Cortex of kidney (tissue), 1 donor: ENCODE measurements at places on chromosomes 6 and 20.

GRCh38 chr20:34843421-34843820 is 18.0 kb upstream of the NCOA6 start:
- DNase-seq, result no peak

DNA sequence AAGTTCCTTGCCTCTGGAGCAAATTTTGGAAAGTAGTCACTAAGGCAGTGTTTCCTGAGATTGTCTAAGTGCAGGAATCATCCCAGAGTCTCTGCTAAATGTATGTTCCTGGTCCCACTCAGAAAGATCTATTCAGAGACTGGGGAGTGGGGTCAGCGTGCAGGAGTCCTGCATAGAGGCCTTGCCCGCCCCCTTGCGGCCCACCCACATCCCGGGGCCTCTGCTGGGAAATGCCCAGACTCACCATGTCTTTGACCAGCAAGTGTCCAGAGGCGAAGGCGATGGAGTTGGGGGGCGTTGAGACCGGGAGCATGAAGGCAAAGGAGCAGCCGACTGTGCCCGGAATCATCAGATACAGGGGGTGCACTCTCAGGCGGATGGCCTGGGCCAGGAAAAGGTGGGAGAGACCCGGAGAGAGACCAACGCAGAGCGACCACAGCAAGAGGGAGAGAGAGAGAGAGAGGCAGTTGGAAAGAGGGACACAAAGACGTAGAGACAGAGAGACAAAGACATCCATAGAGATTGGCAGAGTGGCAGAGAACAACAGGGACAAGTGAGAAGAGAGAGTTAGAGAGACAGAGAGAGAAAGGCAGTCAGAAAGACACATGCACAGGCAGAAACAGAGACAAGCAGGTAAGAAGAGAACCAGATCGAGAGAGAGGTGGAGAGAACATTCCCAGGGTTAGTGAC is 12.9 kb upstream of the OCSTAMP start:
- no peak for DNase-seq

GRCh38 chr20:5789827-5790226 is 39.6 kb downstream of the SHLD1 start:
- DNase-seq, result no peak

GRCh38 chr6:33719326-33719987 is 8.0 kb upstream of the UQCC2 start:
- no peak for DNase-seq

DNA sequence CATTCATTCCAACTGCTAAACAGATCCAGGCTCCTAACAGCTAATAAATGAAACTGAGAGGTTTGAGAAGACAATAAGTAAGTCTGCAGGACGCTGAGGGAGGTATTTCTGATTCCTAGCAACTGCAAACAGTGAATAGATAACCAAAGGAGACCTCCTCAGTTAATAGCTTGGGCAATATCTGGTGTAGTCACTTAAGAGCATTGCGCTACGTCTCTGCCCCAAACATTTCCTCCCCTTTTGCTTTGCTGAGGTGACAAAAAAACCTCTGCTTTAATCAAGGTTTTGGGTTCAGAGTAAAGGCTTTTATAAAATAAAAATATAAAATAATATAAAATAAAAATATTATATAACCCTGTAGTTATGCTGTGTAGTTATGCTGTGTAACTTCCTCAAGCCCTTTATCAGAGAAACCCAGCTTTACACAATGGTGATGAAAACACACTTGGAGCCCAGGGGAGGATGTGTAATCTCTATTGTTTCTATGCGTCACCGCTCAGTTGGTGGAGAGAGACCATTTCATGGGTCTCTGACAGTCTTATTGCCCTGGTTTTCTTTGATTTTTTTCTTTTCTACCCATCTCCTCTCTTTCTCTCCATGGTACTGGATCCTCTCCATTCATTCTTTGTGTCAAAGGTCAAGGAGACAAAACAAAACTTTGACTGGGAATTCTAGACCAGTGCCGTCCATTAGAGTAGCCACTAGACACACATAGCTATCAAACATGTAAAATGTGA is 18.9 kb upstream of the CALHM5 start:
- DNase-seq, result no peak

DNA sequence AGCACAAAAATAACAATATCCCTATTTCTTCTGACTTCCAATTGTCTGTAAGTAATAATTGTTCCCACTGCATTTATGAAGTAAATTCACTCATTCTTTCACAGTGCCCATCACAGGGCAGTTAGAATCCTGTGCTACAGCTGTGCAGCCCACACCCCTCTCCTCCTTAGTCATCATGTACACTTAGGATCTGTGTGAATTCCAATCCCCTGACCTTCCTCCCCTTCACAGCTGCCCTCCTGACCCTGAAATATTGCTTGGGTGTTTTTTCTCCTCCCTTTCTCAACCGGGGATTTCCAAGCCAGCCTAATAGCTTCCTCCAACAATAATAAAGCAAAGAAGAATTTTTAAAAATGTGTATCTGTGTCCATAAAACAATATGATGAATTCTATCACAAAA is 91.5 kb upstream of the BEND6 start:
- DNase-seq, result no peak

DNA sequence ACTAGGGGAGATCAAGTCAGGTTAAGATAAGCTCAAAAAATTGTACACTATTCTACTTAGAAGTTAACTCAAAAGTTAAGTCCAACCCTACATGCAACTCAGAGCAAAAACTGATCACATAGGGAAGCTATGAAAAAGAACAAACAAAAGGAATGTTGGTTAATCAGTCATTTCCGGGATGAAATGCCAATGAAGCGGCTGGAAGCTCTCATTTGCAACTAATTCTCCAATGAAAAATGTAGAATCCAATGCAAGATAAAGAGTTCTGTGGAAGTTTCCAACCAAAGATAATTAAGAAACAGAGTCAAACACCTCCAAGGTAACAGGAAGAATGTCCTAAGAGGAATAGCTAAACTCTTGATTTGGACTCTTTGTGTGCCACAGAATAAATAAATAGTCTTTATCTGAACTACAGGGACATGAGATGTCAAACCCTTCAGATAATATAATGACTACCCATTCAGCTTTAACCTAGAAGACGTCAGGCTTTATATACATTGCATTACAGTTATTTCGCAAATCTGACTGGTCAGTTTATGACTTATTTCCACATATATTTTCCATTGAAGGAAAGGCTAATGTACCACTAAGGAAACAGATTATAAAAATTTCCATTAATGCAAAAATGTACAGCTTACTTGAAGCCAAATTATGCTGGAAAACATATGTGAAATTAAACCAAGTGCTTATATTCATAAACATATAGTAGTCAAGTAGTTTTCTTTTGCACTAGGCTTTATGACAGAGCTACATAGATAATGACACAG is 48.0 kb upstream of the DST start:
- DNase-seq, result no peak

DNA sequence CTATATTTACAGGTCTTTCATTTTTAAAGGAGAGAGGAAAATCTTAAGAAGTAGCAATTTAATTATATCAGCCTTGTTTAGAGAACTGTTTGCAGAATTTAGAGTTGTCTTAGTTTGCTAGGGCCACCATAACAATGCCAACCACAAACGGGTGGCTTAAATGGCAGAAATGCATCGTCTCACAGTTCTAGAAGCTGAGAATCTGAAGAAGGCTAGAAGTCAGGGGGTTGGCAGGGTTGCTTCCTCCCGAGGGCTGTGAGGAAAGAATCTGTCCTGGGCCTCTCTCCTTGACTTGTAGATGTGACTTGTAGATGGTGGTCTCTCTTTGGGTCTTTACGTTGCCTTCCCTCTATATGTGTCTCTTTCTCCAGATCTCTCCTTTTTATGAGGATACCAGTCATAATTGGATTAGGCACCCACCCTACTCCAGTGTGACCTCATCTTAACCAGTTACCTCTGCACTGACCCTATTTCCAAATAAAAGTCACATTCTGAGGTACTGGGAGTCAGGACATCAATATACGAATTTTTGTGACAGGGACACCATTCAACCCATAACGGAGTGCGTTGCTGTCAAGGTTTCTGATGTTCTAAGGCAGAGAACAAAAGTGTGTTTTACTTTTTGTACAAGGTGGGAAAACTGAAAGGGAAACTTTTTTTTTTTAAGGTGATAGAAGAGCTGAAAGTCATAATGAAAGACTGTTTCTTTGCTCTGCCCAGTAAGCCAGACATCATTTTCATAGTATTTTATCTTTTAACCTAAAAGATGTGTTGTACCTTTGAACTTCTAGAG is 84.4 kb downstream of the SAMD3 start:
- DNase-seq, result no peak

DNA sequence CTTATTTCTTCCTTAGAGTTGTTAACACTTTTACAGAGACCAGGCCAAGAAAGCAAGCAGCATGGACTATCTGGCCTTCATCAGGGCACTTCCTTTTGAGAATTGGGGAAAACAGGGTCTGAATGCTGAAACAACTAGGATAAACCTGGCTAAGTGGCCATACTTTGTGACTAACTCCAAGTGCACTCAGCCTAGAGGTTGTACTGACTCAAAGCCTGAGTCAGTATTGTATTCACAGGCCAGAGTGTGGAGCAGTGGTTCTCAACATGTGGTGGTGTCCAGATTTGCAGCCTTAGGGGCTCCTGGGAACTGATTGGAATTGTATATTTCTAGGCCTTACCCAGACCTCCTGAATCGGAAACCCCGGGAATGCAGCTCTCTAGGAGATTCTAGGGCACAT is 20.1 kb downstream of the SEC23B start:
- no peak for DNase-seq

- DNase-seq, result no peak
Observed at GRCh38 chr20:47660983-47661700, 124.1 kb downstream of the SULF2 start.

DNA sequence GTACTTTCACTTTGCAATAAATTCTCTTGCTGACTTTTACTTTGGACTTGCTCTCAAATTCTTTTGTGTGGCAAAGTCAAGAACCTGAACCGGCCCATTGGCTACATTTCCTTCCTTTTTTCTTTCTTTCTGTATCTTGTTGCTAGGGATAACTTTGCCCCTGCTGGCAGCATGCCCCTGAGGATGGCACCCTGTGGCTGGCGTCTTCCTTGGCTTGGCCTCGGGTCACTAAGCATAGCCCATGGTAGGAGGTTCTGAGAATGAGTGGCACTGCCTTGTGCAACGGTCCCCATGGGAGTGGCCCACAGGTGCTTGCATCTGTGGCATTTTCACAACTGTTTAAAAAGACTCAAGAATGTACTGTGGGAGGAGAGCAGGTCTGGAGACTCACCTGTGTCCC is 14.0 kb upstream of the HLA-F start:
- DNase-seq, result no peak

- no peak for DNase-seq
Observed at GRCh38 chr6:116518621-116519368, 7.4 kb downstream of the CALHM5 start.

- DNase-seq, result no peak
Observed at GRCh38 chr6:139392794-139393193, 18.3 kb upstream of the CITED2 start.

DNA sequence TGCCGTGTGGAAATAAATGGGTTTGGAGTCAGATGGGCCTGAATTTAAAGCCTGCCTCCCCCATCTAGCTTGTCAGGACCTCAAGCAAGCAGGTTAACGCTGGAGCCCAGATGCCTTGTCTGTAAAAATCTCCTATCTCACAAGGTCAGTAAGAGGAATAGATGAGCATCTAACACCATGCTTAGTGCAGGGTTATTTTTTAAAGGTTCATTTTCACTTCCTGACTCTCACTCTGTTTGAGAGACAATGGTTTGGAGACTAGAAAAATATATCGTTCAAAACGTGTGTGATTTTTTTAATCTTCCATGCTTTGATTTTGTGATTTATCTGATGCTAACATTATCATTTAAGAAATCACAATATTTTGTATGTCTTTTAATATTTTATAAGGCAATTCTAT is 114.0 kb upstream of the TAB2 start:
- no peak for DNase-seq

DNA sequence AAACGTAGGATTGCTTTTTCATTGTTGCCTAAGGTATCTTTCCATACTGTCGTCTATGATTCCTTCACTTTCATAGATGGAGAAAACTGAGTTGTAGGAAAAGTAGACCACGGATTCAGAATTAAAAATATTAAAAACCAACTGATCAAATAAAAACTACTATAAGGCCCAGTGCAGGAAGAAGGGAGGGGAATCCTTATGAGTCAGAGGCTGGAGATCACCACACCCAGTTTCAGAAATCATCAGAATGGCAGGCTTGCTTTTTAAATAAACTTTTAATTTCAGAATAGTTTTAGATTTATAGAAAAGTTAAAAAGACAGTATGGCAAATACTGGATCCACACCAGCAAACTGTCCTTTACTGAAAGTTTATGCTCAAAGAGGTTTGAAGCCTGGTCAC is 32.0 kb upstream of the POPDC3 start:
- DNase-seq, result no peak

DNA sequence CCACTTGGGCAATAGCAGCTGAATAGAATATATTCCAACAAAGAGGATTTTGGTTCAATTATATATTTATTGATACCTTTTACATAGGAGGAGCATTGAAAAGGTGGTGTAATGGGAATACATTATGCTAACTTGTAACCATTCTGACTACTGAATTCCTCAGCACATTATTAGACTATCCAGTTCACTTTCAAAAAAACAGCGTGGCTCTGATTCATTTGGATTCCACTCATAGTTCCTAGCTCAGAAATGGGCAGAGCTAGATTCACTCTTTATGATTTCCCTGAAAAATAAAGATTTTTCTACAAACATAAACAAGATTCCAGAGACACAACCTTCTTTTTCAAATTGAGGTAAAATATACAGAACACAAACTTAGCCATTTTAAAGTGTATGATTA is 9.2 kb upstream of the TRERF1 start:
- DNase-seq, result no peak

DNA sequence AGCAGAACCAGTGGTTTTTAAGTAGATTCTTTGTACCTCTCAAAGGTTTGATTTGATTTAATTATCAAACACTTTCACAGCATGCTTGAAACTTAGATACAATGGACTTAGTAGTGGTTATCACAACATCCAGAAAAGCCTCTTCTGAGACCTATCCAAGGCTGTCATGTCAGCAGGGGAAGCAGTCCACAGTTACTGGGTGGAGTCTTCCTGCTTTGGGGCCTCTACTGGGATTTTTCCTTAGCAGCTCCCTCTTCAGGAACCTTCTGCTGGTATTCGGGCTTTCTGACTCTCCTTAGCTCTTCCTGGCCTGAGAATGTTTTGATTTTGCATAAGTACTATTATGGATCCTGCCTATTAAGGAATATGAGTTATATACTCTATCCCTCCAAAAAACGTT is 36.0 kb downstream of the ARFGEF2 start:
- no peak for DNase-seq
